ENCODE measurements at places on chromosomes 5 and 9.

DNA sequence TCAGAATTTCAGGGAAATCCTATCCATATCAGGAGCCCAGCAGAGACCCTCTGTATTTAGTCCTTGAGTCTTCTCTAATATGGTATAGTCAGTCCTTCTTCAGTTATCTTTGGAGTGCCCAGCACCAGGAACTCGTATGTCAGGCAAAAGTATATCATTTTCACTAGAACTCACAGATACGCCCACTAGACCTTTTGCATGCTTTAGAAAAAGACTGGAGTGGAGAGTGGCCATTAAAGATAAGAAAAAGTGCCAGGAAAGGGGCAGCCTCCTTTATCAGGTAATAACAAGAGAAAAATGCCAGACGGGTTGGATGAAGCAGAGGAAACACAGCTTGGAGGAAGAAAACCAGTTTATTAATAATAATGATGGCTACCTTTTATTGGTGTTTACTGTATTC is 63.5 kb downstream of the GPR21 start:
- no peak for DNase-seq

DNA sequence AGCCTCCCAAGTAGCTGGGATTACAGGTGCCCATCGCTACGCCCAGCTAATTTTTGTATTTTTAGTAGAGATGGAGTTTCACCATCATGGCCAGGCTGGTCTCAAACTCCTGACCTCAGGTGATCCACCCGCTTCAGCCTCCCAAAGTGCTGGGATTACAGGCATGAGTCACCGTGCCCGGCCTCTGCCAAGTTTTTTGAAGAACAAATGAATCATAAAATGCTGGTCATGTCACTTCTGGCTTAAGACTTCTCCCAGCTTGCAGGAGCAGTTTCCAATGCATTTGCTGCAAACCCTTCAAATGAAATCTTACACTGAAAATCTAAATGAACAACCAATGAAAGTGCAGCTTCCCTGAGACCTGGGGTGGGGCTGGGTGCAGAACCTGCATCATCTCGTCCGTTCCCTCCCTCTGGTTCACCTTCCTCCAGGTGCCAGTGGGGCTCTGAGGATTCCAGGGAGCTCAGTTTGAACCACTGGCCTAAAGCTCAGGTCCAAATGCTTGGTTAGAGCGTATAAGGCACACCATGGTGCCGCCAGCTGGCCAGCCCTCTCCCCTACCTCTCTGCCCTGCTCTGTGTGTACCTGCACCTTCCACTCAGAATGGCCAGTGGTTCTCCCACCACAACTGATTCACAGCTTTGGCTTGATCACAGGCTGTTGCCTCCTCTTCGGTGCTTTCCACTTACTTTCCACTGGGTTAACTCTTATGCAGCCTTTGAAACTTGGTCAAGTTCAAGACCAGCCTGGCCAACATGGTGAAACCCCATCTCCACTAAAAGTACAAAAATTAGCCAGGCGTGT is 39.8 kb upstream of the FUBP3 start:
- DNase-seq, result no peak

DNA sequence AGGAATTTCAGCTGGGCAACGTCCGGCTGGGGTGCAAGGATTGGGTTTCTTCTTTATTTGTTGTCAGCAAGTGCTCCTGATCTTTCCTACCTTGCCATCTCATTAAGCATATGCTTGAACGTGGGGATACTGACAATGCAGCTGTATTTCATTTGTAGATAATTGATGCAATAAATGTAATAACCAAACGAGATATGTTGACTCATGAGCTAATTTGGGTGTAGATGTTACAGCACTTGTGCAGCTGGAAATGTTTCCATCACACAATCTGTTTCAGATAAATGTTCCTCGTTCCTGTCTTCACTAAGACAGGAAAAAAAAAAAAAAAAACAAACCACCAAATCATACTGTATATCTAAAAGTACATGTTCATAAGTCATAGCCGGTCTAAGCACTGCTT is 123.8 kb downstream of the DMRT2 start:
- no peak for DNase-seq

DNA sequence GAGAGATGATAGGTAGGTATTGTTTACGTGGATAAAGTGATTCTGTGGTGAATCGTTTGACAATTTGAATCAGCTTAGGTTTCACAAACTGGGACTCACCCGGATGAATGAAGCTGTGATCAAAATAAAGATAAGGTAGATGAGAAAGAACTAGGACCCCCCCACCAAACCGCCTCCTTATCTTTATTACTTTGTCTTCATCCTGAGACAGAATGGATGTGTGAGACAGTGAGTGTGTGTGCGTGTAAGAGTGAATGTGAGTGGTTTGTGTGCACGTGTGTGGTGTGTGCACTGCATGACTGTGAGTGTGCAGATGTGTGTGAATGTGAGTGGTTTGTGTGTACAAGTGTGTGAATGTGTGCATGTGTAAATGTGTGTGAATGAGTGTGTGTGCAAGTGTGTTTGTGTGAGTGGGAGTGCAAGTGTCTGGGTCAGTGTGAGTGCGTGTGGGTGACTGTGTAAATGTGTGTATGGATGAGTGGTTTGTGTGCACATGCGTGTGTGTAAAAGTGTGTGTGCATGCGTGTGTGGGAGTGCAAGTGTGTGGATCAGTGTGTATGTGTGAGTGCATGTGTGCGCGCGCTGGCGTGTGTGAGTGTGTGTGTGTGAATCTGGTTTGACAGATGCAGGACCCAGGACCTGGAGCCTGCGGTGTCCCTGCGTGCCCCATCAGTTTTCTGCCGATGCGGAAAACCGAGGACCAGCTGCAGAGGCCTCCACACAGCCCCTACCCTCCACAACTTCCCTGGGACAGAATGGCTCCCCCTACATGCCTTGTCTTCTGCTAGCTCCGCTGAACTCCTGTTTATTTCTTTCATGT is 11.4 kb upstream of the ENG start:
- DNase-seq, result peak; percentile 68

- peak; percentile 91 for DNase-seq
Measured at GRCh38 chr9:126985870-126986498, 71.4 kb downstream of the RALGPS1 start.
